ENCODE measurements at places on chromosomes 3 and 15. TPM values are rescaled to one million over a fixed set of nuclear protein-coding genes. Genes with fewer than 3 reads are reported as not detected.

The SHQ1 gene
- 12.4 TPM for total RNA-seq

GRCh38 chr3:41258239-41258800 is 59.0 kb downstream of the CTNNB1 start:
- no peak for DNase-seq

The ESYT3 gene
- not detected for total RNA-seq

GRCh38 chr3:174046311-174046710 is 648.8 kb downstream of the NLGN1 start:
- no peak for DNase-seq

GRCh38 chr3:22685597-22685996 is 517.5 kb upstream of the UBE2E2 start:
- no peak for DNase-seq

DNA sequence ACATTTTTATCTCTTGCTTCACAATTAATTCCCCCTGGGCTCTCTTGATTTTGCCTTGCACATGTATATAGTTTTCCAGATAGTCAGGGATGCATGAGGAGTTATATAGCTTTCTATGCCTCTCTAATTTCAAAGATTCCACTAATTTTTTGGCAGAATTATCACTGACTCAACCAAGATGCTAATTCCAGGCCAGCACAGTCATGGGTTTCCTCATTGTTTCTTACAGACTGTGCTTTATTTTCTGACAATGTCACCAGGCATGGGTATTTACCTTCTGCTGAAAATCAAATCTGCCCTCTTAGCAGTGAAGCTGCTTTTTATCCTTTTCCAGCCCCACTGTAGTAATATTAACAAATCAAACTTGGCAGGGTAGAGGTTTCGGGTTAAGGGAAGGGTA is 1520.6 kb upstream of the CADM2 start:
- no peak for DNase-seq

DNA sequence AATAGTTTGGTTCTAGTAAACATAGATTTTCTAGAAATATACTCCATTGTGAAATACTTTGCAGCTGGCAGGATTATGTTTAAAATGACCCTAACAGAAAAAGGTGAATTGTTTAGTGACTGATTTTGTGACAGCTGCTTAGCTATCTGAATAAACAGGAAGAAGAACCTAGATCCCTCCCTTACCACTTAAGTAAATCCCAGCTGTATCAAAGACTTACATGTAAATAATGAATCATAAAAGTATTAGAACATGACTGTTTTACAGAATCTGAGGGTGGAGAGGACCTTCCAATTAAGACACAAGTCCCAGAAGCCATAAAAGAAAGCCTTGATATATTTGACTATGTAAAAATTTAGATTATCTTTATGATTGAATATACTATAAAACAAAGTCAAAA is 15.9 kb downstream of the SLC49A4 start:
- no peak for DNase-seq

- DNase-seq = no peak
Observed at GRCh38 chr3:151428386-151428785, 32.5 kb downstream of the IGSF10 start.

DNA sequence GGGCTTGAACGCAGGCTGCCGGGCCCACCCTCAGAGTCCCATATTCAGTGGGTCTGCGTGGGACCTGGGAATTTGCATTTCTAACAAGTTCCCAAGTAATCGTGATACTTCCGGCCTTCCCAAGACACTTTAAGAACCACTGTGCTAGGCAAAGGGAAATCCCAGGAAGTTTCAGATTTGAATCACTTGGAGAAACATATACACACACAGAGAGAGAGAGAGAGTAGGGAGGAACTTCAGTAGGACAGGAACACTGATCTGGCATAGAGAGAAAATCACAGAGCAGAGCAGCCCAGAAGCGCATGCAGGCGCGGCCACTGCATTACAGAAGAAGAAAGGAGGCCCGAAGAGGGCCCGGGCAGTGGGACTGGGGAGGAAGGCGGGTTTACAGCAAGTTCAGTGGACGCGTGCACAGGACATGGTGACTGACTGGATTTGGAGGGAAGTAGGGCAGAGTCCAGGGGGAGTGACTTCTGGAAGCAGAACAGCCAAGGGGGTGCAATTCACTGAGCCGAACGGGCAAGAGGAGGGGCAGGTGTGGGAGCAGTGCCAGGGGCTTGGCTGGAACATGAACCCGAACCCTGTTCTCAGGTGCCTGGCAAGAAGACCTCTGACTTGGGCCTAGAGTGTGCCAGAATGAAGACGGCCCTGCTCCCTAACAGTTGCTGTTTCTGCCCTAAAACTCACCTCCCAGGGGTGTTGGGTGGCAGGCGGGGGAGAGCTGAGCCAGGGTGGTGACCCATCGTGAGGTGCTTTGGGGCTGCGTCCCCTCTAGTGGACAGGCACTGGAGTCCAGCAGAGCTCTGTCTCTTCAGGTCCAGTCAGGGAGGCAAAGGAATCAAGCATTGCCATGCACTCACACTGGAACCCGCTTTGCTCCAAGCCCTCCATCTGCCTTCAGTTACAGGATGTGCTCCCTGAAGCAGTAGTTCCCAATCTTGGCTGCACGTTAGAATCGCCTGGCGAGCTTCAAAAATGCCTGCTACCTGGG is 101.3 kb upstream of the HES1 start:
- DNase-seq = no peak

The DPPA2 gene
- not detected for total RNA-seq

GRCh38 chr15:95291898-95292472 is 1038.5 kb upstream of the NR2F2 start:
- DNase-seq = no peak

DNA sequence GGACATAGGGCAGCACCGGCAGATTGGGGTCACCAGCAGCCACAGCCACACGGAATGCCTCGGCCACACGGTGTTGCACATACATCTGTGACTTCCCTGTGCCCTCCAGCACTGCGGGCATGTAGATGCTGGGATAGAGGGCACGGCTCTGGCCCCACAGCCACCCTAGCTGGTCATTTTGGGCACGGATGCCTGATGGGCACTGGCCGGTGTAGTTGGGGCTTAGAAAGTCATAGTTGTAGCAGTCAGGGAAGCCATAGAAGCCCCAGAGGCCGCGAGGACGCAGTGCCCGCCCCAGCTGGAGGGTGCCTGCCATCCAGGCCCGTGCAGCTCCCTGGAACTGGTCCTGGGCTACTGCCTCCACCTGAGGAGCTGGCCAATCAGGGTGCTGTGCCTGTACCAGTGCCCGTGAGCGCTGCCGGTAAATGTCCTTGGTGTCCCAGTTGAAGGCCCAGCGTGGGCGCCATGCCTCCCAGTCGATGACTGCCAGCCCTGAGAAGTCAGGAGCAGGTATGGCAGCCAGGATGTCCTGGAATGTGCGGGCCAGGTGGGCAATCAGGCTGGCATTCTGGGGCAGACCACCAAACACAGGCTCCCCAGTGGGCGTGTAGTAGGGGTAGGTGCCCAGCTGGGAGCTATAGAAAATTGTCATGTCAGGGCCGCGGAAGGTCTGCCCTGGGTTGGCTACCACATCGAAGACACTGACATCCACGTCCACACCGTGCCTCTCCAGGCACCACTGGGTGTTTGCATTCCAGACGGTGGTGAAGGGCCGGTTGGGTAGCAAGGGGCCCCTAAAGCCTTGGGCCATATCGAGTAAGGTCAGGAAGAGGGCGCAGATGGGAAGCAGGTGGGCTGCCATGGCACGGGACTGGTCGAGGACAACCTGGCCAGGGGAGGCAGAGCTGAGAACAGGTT is 1.0 kb downstream of the HYAL1 start:
- no peak for DNase-seq

The SPATA12 gene
- total RNA-seq = 0.18 TPM

- DNase-seq = no peak
Observed at GRCh38 chr15:100951965-100952364, 32.8 kb downstream of the LRRK1 start.

The LXN gene
- 121 TPM for total RNA-seq

GRCh38 chr3:111568355-111568754 is 26.4 kb downstream of the CD96 start:
- DNase-seq = no peak

GRCh38 chr3:38690185-38690584 is 40.7 kb upstream of the SCN5A start:
- no peak for DNase-seq

- no peak for DNase-seq
Observed at GRCh38 chr3:15612001-15612400, 10.5 kb downstream of the BTD start.

DNA sequence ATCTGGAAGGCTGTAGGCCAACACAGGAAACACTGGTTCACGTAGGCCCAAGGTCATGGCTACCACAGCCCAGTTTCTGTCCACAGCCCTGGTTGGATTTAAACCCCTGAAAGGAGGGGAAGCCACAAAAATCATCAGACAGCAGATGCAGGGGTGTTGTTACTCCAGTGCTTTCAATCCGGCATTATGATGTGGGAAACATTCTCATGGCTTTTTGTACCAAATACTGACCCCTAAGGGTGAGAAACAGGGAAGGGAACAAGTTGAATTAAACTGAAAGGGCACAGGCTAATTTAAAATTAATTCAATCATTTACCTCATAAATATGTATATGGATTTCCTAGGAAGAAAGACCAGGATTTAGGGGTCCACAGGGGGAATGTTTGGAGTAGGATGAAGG is 375.6 kb downstream of the CTNNB1 start:
- DNase-seq = no peak

- peak; percentile 41 for DNase-seq
Observed at GRCh38 chr15:52331490-52332240, 36.1 kb upstream of the MYO5C start.

The HOMER2 gene
- total RNA-seq = 15.5 TPM

DNA sequence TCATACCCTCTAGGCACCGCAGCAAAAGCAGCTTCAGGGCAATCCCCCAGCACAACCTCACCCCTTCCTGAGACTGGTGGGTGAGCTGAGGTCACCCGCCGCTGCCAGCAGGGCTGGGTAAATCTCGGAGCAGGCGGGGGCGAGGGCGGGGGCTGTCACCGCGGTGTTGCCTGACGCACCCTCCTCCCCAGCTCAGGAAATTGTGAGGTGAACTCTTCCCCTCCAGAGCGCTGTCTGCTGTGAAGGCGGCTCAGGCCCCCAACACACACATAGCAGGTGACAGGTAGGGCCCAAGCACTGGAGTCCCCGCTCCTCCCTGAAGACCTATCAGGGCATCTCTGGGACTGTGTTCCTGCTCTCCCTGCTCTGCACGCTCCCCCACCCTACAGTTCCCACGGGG is 30.2 kb upstream of the FURIN start:
- no peak for DNase-seq

GRCh38 chr15:41512940-41513505 is 604 bp downstream of the LTK start:
- DNase-seq = no peak

The NOX5 gene
- not detected for total RNA-seq

The CPLX3 gene
- total RNA-seq = not detected

GRCh38 chr3:162034368-162034767 is 537.8 kb downstream of the OTOL1 start:
- no peak for DNase-seq

Measured in glomerular endothelial cell (primary cell).